Liver (tissue), 10 donors: ENCODE measurements at places on chromosomes 7 and 10.

GRCh38 chr10:110343947-110344346, 39.2 kb upstream of the SMNDC1 start:
- no peak for DNase-seq

DNA sequence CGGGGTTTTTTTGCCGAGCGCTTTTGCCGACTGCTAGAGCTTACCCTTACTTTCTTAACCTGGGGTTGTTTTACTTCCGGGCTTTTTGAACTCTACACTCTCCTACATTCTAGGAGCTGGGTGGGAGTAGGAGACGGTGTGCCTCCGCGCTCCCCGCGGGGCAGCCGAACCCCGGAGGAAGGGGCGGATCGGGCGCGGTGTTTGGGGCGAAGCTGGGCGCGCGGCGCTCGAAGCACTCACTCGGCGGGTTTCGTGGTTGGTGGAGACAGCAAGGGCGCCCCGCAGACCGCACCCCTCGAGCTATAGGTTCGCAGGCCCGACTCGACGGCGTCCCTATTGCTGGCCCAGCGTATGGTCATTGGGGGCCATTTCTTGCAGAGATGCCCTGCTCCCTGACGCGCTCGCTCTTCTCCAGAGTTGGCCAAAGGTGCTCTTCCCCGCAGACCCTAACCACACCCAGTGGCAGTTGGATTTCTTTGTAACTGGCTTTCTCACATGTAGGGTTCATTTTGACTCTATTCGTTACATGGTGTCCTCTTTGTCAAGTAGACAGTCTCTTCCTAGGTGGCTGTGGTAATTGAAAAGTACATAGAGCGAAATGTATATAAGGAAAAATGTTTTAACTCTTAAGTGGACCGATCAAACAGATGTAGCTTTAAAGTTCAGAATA, 364 bp downstream of the ZNF518A start:
- DNase-seq, result peak; percentile 82

DNA sequence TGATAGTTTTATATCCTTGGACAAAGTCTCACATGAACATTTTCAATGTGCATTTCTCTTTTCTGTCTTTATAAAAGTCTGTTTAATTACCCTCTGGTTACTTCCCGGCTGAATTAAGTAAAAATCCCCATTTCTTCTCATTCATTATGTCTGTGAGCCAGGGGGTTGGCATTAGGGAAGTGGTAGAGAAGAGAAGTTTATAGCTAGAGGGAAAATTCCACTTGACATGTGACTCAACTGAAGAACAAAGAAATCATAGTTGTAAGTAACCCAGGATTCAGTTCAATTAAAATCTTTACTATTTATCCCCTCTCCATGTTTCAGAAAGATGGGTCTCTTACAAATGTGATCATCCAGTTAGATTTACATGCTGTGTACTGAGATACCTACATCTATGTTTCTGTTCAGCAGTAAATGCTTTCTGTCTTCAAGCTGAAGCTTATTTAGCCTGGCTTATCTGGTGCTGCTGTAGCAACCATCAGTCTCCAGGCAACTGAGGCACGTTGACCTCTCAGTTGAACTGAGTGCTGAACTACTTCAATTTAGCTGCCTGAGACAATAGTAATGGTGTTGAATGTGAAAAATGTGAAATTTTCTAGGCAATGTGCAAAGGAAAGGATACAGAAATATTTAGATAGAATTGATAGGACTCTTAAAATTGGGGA, 181.6 kb downstream of the MLLT10 start:
- no peak for DNase-seq

DNA sequence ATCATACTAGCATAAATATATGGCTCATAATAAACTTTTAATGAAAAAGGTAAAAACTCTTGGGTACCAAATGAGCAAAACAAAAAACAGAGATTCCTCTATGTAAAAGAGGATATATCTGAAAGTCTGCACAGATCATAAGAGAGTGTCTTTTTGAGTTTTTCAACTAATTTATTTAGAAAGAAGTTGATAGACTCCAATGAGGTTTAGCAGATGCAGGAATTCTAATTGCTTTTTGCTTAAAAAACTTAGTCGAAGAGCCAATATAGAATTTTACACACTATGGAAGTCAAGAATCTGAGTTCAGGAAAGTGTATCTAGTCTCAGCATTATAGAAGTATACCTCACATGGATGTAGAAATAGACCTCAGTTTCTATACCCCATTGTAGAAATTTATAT, 3.4 kb upstream of the MLLT10 start:
- no peak for DNase-seq

DNA sequence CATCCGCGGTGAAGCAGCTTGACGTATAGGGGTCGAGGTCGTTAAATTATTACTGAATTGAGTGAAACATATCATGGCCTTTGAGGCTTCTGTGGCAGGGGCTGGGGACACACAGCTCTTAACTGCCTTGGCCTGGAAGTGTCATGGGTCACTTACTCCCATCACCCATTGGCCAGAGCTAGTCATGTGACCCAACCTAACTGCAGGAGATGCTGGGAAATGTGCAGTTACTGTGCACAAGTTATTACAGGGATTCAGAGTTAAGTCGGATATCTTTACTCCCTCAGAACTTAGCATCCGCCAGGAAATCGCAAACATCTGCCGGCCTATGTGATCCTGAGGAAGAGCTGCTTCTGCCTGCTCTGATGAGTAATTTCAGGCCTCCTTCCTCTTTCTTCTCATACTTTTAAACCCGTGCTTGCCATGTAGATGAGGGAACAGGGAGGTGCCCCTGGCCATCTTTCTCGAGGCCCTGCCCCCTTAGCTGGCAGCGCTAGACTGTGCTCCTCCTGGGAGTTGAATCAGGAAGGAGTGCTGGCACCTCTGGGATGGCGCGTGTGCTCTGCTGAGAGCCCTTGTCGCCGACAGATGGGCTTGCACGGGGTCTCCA, 203.6 kb downstream of the TCF7L2 start:
- no peak for DNase-seq

- DNase-seq, result no peak
Measured at GRCh38 chr10:30041196-30042105, 17.9 kb downstream of the JCAD start.

- DNase-seq, result no peak
Measured at GRCh38 chr7:3657206-3657605, 356.2 kb downstream of the SDK1 start.

DNA sequence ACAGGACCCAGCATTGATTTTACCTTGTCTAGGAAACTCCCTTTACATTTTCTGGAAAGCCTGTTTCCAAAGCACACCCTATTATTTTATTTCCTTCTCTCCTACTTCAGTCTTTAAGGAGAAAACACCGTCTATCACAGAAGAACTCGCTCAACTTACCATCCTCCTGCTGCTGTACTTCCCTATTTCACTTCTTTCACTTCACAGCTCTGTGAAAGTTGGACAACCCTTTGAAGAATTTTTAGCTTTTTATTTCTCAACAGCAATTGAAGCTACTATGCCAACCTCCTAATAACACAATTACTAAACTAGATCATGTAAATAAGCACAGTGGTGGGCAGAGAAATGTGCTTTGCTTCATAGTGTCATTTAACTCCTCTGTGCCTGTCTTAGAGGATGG, 166.5 kb downstream of the TFEC start:
- DNase-seq, result no peak

GRCh38 chr7:93563584-93563983, 10.9 kb downstream of the CALCR start:
- no peak for DNase-seq

DNA sequence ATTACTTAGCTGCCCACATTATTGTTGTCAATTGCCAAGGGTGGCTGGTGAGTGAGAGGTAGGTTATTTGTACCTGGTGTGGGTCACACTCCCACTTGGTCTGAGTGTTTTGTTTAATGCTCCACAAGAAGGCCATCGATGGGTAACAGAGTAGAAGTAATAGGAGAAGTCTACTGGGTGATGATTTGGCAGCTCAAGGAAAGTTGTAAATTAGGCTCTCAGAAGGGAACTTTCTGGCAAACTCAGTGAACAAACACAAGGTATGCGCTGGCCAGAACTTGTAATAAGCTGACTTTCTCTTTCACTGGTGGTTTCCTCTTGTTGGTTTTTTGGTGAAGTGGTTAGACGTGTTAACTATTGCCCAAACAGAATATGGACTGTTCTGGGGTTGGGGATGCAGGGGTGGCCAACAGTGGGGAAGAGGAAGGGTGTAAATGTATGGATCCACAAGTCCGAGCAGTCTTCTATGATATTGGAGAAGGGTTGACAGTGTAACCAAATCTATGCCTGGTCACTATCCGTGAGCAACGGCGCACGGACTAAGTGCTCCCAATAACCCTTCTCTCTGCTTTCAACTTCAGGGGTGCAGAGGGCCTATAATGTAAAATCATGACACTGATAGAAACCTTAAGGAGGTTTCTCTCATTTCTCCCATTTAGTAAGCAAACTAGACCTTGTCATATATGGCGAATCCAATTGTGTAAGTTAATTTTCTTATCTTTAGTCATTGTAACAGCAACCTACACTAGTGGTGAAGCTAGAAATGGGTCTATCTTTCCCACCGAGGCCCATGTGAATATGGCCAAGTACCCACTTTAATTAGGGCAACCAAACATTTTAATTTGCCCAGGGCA, 212.8 kb downstream of the PTEN start:
- no peak for DNase-seq

GRCh38 chr7:158271646-158272045, 316.0 kb downstream of the PTPRN2 start:
- no peak for DNase-seq

- DNase-seq, result no peak
Measured at GRCh38 chr7:69859342-69859741, 261.1 kb downstream of the AUTS2 start.

GRCh38 chr7:43890468-43890867, 15.9 kb downstream of the URGCP start:
- DNase-seq, result no peak

- no peak for DNase-seq
Measured at GRCh38 chr7:24718431-24718831, 38.8 kb downstream of the GSDME start.

- no peak for DNase-seq
Measured at GRCh38 chr10:46042527-46042926, 3.5 kb downstream of the MSMB start.

- DNase-seq, result no peak
Measured at GRCh38 chr10:126646110-126646509, 24.4 kb downstream of the C10orf90 start.
